ENCODE measurements at places on chromosomes 1 and 21. TPM values are rescaled to one million over a fixed set of nuclear protein-coding genes. Genes with fewer than 3 reads are reported as not detected.

- DNase-seq, result no peak
These were observed 45.9 kb upstream of the DPH5 start for GRCh38 chr1:101071470-101071891.

- no peak for DNase-seq
These were observed 506.3 kb downstream of the LMO4 start for GRCh38 chr1:87834941-87835340.

GRCh38 chr1:153688276-153688675 is 9.8 kb downstream of the NPR1 start:
- no peak for DNase-seq

GRCh38 chr21:36135391-36136102 is 668 bp downstream of the CBR3 start:
- peak; percentile 82 for DNase-seq

GRCh38 chr1:58899587-58900271 is 115.9 kb upstream of the JUN start:
- DNase-seq, result no peak

GRCh38 chr1:239826736-239827135 is 264.9 kb upstream of the FMN2 start:
- DNase-seq, result no peak

- no peak for DNase-seq
These were observed 91.9 kb downstream of the PCBP3 start for GRCh38 chr21:45735259-45736000.

DNA sequence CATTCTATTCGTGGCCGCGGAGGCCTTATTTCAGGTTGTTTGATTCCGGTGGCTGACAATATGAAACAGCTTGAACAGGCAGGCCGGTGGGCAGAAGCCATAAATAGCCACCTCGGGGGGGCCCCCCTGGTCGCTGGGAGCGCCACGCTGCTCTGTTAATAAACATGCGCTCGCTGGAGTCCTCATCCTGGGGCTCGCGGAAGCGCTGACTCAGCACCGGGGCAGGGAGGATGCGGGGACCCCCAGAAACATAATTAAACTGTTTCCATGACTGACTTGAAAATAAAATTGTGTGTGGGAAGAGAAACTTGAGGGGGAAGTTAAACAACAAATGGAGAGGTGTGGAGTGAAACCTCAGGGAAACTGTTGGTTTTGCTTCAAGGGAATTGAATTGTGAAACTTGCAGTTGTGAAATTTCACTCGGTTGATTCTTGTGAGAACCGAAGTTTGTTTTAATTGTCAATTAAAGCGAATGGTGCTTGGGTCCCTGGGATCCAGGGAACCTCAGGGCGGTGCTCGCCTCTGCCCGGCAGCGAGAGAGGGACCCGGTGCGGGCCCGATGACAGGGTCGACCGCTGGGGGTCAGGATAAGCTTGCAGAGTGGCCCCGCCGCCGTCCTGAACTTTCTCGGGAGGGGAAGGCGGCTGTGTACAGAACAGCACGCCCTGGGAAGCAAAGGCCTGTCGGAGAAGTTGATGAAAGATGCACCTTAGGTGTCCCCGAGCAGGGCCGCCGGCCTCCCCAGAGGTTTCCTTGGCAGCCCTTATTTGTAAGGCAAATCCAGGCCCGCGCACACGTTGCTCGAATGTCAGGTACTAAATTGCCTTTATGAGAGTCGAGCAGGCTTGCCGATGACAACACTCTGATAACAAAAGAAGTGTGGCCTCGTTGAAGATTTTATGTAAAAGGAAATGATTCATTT is 176.9 kb upstream of the LMO4 start:
- peak; percentile 91 for DNase-seq

DNA sequence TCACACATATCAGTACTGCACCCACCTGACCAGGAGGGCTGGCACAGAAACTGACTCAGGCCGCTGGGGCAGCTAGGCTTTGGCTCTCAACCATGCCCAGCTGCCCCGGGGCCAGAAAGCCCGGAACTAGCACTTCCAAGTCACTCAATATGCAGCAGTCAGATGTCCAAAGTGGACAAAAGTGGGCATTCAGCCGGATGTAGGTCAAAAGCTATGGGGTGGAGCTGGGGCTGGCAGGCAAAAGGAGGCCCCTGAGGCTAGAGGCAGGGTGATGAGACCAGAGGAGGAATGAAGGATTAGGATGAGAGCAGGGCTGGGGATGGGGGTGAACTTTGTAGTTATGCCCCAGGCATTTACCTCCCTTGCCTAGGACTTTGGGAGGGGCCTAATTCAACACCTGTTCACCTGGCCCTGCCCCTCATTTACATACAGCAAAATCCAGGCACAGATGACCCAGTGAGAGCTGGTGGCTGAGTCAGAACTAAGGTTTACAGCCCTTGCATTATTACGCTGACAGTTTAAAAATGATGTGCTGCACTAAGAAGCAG is 30.7 kb upstream of the EDN2 start:
- no peak for DNase-seq

DNA sequence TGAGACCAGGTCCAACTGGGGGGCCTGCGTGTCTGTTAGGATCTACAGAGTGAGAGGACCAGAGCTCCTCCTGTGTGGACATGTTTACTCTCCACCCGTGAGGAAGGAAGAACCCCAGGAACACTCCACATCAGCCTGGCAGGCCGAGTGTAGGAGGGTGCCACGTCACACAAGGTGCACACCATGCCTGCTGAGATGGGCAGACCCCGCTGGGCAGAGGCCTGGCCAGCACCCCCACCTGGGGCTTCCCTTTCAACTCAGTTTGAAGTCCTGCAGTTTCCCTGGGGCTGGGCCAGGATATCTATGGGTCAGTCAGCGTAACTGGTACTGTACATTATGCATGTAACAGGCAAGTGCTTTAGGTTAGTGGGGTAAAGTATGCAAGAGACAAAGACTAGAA is 30.1 kb upstream of the PCBP3 start:
- DNase-seq, result no peak

GRCh38 chr1:196593955-196594354 is 14.3 kb downstream of the KCNT2 start:
- DNase-seq, result no peak

GRCh38 chr1:25065795-25066238 is 135.7 kb upstream of the RUNX3 start:
- peak; percentile 61 for DNase-seq

DNA sequence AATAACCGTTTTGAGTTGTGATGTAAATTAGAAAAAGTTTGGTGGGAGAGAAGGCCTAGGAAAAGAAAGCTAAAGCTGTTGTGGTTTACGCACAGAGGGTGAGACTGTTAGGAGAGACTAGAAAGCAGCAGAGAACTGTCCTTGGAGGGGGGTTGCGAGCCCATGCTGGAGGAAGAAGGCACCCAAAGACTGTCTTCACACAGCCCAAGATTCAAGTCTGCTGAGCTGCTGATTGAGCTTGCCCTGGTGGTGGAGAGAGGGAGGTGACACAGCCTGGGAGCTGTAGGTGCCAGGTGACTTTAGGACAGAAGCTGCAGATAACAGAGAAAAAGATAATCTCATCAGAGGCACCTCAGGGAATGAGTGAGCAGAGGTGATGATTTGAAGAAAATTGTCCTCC is 18.3 kb upstream of the TLR5 start:
- DNase-seq, result no peak

- no peak for DNase-seq
These were observed 243.1 kb downstream of the FOXD2 start for GRCh38 chr1:47680815-47681475.

DNA sequence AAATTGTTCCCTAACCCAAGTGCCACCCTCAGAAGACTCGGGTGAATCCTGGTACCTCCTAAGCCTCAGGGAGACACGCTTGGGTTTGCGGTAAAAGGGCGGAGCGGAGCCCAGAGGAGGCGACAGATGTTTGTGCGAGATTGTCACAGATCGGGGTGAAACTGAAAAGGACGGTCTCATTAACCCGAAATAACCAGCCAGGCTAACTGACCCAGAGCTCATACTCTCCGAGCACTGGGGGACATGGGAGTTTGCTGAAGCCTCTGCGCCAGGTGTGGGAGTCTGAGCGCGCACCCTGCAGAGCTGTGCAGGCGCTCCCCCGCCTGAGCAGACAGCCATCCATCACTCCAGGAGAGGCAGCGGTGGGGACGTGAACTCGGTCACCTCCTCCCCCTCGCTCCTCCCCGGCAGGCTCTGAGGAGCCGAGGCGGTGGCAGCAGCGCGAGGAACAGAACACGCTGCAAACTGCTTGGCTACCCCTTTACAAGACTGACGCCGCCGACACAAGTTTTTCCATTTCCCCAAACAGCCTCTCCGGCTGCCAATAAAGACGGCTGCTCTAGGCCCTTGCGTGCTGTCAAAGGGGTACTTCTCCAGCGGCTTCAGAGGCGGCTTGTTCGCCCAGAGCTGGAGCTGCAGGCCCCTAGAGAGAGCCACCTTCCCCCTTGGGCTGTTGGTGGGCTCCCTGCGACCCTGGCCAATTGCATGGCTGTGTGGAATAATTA is 43.5 kb downstream of the RRAGC start:
- no peak for DNase-seq

DNA sequence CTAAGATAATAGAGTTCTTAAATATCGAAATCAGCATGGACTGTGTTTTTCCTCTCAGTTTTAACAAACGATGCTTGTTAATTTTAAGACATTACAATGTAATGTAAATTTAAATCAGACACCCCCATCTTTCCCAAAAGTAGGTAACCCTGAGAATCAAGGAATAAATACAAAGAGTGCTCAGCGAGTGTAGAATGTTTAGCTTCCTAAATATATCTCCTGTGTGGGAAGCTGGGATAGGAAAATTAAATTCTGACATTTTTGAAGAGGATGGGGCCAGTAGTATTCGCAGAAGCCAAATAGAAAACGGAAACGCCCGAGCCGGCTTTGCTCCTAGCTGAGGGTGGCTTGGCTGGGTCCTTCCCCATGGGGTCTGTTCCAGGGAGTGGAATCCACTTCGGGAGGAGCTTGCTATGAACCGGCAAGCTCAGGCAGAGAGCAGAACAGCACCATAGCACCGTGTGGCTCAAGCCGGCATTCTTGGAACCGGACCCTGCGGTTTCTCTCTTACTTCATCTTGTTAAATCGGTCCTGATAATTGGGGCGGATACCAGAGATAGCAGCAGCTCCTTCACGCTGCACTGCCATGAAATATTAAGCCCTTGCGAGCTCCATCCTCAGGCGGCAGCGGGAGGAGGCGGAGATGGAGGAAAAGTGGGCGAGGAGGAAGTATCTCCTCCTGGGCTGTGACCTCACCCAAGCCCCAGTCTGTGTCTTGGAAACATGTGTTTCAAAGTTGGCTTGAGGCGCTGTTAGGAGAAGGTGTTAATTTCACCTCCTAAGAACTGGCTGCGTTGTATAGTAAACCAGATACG is 24.9 kb downstream of the MAP3K7CL start:
- peak; percentile 84 for DNase-seq

- DNase-seq, result no peak
These were observed 4.7 kb downstream of the DDI2 start for GRCh38 chr1:15621975-15622374.

GRCh38 chr1:64542118-64542517 is 72.2 kb downstream of the CACHD1 start:
- no peak for DNase-seq

GRCh38 chr21:43789276-43790009 is at the start of gene RRP1:
TSS of gene RRP1 (plus strand) at chr21:43789577. CDS start at chr21:43789630, 53 bp downstream.
- DNase-seq, result peak; percentile 96

LCE1B gene
- not detected for total RNA-seq

NTRK1 gene
- total RNA-seq, result 3.5 TPM

ZSCAN20 gene
- total RNA-seq, result 5.9 TPM

KIF26B gene
- 0.58 TPM for total RNA-seq

CAP1 gene
- 493 TPM for total RNA-seq

MATN1 gene
- not detected for total RNA-seq

ZNF281 gene
- 13.1 TPM for total RNA-seq

HRNR gene
- total RNA-seq, result not detected

ACOT7 gene
- 20.9 TPM for total RNA-seq

TUFT1 gene
- 6.5 TPM for total RNA-seq

Data from aorta (tissue), 5 donors.